NCI-H1048 (cell line): ENCODE measurements at places on chromosomes 7 and 10.

DNA sequence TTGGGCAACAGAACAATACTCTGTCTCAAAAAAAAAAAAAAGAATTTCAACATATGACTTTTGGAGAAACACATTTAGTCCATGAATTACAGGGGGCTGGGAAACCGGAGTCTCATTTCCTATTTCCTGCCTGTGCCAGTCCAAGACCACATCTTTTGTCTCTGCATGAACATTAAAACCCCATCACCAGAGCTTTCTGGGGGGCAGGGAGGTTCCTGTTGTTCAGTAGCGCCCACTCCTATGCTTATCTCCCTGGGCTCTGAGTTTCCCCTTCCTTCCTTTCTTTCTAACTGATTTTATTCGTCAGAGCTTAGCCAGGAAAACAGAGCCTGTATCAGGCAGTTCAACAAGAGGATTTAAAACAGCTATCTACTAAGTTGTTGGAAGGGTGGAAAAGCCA, 119.3 kb downstream of the CALN1 start:
- no peak for DNase-seq

DNA sequence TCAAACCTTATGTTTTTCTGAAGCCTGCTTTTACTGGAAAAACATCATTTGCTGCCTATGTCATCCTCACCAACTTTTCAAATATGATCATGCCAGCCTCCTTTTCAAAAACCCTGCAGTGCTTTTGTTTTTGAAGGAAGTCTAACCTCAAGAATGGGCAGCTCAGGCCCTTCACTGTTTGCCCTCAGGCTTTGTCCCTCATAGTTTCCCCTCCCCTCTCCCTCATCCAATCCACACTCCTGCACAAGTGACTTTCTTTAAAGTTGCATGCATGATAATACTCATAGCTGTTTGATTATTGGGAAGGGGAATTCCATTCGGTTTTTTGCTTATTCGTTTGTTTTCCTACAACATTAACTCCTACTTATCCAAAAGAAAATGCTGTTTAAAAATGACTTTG, 219.4 kb downstream of the SEMA3E start:
- no peak for DNase-seq

GRCh38 chr10:4473977-4474376, 352.0 kb upstream of the AKR1E2 start:
- DNase-seq: no peak

GRCh38 chr7:41038211-41038610, 664.7 kb downstream of the INHBA start:
- DNase-seq: no peak

- no peak for DNase-seq
These were observed 13.0 kb upstream of the ANTXRL start for GRCh38 chr10:46273506-46274477.

DNA sequence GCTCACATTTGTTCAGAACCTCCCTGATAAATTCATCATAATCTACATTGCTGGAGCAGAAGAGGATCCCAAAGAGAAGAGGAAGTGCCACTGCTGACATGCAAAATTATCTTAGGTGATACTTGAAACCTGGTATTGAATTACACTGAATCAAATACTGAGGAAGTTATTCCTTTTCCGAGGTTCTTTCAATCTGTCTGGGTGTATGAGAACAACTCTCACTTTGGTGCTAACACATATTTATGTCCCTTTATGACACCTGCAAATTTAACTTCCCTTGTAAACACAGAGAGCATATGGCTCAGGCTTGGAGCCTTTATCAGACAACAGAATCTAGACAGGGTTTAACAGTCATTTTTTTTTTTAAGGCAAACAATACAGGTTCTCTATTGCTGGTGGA, 131.4 kb downstream of the SRPK2 start:
- no peak for DNase-seq

DNA sequence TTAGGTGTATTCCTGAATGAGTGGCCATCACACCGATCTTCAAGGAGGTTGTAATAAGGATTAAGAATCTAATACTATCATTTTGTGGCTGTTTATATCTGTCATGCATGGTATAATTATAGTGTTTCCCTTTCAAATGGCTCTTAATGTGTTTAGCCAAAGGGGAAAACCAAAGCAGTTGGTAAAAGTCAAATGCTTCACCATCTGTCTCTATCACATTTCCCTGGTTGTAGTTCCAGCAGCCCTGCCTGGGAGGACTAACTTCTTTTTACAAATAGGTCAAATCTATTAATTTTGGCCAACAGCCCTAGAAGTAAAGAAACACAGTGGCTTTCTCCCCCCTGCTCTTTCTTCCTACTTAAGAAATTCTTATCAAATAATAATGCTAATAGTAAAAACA, 56.7 kb downstream of the ZNF365 start:
- DNase-seq: no peak

DNA sequence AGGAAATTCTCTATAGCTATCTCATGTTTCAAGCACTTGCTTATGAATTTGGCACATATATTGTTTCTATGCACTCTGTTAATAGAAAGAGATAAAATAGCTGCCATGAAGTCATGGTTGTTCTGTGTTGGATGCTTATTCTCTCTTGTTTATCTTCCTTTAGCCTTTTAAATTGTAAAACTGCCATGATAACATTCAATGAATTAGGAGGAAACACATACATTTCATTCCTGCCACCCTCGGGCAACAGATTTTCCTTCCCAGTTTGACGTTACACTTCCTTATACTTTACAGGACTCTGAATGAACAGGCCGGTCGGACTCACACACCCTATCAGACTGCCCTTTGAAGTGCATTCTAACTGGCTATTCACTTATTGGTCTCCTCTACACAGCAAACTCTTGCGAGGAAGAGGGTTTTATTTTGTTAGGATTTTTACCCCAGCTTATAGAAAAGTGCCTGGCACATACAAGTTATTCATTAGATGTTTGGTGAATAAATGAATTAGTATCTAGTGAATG, 65.7 kb upstream of the FERD3L start:
- no peak for DNase-seq

DNA sequence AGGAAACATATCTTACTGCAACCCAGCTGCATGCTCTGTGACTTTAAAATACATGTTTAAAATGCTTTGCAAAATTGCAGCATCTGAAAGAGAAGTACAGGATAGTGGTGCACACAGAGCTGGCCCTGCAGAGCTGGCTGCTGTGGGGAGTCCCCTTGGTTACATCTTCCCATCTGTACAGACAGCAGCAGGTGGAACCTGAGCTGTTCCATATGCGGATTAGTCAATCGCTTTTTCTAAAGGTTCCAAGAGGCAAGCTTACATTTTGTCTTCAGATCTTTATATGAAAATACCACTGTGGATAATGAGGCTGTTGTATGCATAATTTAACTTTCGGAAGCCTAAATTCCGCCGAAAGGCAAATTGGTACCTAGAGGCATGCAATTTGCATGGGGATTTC, 444.1 kb downstream of the NRG3 start:
- peak; percentile 48 for DNase-seq

DNA sequence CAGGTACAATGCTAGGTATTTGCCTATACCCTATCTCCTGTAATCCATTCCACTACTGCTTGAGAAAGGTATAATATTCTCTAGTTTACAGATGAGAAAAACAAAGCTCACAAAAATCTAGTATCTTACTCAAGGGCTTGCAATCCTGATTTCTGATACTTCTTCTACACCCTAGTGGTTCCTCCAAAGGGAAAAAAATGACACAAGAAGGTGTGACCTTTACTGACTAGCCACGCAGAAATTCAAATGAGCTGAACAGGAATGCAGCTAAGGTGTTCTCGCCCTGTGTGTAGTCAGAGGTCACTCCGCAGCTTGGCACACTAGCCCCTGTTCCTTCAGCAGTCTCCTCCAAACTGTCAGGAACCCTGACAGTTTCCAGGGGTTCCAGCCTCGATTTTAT, 59.5 kb upstream of the TM9SF3 start:
- no peak for DNase-seq

DNA sequence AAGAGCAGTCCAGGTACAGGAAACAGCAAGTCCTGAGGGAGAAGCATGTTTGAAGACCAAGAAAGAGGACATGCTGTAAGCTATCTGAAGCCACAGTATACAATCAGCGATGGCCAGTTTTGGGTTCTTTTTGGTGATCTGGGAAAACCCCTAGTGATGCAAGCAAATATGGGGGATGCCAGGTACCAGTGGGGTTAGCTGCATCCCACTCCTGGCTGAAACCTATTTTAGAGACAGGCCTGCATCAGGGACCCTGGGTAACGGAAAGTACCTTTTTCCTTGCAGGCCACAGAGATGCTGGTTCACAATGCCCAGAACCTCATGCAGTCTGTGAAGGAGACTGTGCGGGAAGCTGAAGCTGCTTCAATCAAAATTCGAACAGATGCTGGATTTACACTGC, 32.9 kb downstream of the AP3M1 start:
- DNase-seq: no peak
